ENCODE measurements at places on chromosomes 7 and 10.

DNA sequence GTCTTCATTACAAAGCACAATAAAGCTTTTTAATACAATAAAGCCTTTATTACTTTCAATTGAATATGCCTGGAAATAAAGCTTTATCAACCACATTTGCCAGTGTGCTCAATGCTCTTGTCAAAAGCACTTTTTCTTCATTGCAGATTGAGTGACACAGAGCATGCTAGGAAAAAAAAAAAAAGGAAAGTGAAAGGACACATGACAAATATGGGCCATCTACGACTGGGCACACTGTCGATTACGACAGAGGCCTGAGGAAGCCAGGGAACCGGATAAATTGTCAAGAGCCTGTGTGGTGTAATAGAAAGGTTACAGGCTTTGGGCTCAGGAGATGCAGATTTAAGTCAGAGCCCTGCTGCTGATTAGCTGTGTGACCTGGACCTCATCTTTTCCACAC is 84.8 kb upstream of the LRGUK start:
- no peak for DNase-seq

GRCh38 chr7:70177166-70177565 is 578.9 kb downstream of the AUTS2 start:
- no peak for DNase-seq

DNA sequence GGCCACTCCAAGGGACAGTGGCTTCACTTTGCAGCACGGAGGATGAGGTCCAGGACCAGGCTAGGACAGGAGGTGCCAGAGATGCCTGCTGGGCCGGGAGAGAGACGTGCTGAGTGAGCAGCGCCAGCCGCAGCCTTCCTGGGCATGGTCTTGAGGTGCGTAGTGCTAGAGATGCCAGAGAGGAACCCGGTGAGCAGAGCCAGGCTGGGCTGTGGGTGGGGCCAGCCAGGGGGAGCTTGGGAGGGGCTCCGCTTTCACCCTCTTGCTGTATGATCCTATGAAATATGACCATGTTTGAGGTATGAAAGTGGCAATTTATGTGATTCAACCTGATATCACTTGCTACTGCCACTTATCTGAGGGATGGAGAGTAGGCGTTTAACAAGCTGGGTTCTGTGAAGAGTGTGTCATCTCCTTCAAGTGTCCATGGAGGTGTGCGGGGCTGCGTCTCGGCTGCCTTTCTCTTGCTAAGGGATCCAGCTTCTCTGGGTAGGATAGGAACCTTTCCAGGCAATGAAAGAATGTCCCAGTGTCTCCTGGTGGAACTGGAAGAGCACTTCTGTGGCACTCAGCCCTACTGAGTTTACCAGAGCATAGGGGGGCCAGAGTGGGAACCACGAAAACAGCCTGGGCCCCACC is 518.4 kb upstream of the FOXK1 start:
- DNase-seq, result no peak

DNA sequence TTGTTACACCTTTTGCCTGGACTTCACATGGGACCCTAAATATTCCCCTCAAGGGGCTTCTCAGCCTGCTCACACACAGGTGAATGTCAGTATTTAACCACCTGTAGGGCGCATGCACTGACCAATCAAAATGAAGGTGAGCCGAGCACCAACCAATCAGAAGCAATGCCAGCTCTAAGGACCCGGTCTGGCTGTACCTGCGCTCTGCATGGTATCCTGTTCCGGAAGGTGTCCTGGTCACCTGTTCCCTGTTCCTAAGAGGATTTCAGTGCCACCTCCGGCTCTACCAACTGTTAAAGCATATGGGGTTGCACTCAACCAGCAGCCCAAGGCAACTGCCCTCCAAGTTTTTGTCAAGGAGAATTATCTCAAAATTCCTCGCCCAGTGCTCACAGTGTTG is 18.4 kb upstream of the CALN1 start:
- DNase-seq, result no peak

DNA sequence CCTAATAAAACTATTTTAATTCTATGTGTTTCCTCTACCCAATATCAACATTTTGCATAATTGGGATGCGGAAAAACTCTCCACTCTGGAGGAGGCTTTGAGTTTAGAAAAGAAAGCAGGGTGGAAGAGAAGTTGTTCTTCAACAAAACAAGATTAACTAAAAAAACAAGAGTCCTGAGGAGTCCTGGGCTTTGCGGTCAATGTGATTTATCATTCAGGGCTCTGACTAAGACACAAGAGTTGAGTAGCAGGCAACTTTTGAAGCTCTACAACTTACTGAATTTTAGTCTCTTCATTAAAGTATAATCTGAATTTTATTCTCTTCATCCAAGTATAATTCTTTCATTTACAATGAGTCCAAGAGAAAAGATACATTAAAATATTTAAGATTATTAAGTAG is 18.3 kb upstream of the TMEM26 start:
- DNase-seq, result no peak

GRCh38 chr10:114367351-114368056 is 36.8 kb downstream of the AFAP1L2 start:
- peak; percentile 45 for DNase-seq

DNA sequence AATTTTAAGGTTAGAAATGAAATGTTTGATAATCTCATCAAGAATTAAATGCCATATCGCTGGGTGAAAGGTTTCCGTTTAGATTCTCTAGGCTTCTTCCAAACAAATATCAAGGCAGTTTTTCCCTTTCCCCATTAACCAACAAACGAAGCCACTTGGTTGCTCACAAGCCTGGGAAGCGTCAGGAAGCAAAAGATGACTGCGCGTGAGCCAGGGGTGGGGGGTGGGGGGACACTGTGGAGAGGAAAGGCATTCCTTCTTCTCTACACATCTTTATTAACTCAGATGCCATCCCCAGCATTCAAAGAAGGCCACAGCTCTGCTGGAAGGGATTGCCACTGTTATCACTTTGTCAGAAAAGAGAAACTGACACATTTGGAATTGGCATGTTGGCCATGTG is 207.1 kb downstream of the TRIL start:
- DNase-seq, result no peak
